ENCODE measurements at places on chromosomes 7 and 10.

GRCh38 chr7:128530855-128531104 is 54.2 kb downstream of the METTL2B start:
- DNase-seq, result no peak

DNA sequence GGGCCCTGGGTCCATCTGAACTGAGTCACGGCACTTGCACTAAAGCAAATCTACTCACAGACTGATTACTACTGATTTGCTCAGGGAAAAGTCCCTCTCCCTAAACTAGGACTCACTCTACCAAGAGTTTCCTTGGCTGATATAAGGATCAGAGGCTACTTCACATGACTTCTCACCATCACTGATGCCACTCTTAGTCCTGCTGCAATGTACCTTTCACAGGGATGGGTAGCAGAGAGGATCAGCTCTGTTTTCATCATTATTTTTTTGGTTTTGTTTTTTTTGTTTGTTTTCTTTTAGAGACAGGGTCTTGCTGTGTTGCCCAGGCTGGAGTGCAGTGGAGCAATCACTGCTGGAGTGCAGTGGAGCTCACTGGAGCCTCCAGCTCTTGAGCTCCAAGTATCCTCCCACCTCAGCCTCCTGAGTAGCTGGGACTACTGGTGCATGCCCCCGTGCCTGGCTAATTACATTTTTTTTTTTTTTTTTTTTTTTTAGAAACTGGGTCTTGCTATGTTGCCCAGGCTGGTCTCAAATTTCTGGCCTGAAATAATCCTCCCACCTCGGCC is 200.6 kb downstream of the JCAD start:
- DNase-seq, result no peak

DNA sequence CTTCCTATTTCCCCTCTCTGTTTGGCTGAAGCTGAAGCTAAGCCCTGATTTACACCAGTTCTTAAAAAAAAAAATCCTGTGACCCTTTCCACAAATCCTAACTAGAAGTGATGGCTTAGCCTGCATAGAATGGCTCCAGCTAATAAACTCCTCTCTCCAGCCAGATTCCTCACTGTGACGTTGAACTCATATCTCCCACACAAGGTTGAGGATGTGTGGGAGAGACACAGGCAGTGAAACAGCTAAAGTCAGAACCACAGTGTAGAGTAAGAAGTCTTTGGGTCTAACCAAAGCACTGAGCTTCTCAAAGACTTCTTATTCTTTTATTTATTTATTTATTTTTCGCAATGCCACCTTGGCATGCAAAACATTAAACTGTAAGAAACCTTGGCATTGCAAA is 268.3 kb downstream of the SNX13 start:
- DNase-seq, result no peak

DNA sequence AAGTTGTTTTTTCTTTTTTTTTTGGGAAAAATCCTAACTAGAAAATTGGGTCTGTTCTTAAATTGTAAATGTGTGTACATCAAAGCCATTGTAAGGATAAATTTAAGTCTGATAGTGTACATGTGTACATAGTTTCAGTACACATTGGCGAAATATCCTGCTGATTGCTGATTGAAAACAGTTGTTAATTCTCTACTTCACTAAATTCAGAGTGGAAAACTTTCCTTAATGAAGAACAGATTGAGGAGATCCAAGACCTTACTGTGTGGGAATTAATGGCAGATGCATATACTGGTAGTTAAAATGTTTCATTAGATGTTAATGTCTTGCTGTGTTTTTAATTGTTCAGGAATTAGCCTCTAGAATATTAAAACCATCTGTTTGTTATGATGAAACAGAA is 506.0 kb downstream of the AUTS2 start:
- DNase-seq, result no peak

DNA sequence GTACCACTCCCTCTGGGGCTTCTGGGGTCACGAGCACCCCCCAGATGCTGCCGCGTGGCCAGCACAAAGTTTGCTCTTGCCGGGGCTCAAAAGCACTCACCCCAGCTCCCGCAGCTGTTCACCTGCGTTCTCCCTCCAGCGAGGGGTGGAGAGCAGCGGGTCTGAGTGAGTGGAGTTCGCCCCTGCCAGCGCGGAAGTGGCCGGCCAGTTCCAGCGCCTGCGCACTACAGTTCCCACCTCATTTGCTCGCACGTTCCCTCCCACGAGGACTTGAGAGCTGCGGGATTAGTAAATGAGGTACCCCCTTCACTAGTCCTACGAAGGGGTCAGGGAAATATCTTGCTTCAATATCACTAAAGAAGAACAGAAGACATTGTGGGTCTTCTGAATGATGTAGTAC is 24.3 kb upstream of the LRRC72 start:
- no peak for DNase-seq

GRCh38 chr10:5617521-5617920 is 48.9 kb downstream of the ASB13 start:
- DNase-seq, result no peak

DNA sequence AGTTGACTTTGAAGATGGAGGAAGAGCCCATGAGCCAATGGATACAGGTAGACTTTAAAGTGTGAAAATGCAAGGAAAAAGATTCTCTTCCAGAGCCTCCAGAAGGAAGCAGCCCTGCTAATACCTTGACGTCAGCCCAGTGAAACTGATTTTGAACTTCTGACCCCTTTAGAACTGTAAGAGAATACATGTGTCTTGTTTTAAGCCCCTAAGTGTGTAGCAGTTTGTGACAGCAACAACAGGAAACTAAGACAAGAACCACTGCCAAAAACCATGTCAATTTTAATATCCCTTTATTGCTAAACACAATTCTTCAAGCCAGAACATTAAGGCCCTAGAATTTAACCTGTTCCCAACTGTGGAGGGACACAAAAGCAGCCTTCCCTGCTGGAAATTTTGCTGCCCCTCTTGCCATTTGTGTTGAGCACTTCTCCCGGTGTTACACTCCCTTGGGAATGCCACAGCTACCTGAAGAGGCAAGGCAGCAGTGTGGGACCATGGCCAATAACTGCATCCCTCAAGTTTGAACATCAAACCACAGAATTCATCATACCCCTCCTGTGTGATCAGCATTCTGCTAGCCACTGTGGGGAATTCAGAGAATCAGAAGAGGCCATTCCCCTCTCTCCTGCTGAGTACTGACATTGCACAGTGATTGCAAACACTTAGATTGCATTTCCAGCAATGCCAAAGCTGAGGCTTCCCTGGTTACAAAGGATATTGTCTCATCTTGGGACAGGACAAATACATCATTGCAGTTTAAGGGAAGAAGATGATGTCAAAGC is 12.3 kb upstream of the CCDC172 start:
- DNase-seq, result peak; percentile 24

DNA sequence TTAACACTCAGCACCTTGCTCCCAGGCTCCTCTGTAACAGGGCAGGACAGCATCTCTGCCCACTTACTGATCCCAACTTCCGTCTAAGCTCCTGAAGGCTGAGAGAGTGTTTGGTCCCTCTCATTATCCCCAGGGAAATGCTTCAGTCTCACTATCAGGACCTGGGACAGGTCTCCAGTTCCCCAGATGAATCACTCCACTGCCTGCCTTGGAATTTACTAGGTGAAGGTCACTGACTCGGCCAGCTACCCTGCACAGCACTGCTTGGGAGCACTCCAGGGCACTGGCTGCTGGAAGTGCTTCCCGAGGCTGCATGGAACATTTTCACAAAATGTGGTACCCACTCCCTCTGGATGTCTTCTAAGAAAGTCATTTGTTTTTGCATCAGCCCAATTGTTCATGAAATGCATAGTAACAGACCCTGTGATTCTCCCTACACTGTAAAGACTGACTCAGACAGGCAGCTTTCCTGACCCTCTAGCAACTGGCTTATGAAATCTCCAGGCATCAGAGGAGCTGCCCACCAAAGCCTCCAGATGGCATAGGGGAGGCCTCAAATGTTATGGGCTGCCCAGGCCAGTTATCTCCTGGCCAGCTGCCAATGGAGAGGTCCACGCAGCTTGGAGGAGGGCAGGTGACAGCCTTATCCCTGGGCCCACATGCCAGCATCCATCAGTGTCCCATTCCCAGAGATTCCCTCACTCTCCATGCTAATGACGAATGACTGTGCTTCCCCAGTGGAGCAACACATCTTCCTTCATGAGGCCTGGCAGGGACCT is 89.1 kb downstream of the GFRA1 start:
- peak; percentile 79 for DNase-seq
